ENCODE measurements at places on chromosomes 3 and 15.

GRCh38 chr3:168839653-168840052 is 743.9 kb upstream of the GOLIM4 start:
- no peak for DNase-seq

DNA sequence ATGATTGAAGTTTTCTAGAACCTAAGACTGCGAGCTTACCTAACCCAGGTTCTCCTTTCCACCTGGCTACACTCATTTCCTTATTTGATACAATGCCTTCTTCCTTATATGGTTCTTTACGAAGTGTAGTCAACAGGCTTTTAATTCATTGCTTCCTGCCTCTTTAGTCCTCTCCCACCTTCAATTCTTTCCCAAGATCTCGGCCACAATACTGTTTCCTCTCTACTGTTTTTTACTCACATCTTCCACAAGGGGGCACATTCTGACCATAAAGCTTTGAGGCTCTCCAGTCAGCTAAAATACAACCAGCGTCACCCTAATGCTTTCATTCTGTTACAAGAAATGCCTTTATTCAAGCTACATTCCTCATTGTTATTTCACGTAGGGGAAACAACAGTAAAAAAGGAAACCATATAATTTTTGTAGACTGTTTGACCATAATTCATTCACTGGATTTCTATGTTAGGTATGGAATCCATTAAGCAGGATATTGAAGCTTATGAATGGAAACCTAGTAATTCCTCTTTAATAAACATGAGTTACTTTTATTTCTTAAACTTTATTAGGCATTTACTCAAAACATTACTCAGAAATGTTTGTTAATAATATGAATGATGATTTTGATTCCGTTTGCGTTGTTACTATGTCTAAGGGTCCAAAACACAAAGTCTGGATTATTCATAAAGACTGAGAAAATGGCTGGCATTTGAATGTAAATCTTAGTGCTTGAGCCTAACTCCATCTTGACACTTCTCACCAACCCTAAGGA is 29.5 kb upstream of the VEPH1 start:
- DNase-seq = peak; percentile 65

DNA sequence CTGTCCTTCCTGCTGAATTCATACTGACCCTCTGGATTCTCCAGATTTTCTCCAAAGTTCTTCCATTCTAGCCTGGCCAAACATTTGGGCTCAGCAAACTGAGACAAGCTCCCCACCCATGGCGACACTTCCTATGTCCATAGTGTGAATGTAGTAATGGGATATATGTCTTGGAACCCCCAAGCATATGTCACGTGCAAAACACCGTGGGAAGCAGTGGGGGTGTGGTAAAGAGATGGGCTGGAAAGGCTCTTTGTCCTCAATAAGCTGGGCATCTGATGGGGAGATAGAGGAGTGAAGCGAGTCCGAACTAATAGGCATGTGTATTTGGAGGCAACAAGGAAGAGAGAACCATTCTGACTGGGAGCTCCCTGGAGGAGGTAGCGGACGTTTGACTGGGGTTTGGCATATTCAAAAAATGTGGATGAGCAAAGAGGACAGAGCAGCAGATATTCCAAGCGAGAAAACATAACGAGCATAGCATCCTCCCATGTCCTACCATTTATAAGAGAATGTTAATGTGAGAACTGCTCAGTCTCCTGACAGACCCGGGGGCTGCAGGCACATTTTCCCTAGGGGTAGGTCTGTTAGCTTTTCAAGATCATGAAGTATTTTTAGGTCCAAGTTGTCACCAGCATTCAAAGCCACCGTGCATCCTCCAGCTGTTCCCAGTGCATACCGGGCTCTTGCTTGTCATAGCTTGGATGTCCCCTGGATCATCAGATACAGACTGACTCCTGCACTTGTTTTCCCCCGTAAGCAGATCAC is 25.6 kb downstream of the TPM1 start:
- no peak for DNase-seq

- DNase-seq = no peak
These were observed 12.6 kb downstream of the RBMS3 start for GRCh38 chr3:29293421-29293820.

GRCh38 chr3:37963016-37963415 is 27.6 kb upstream of the VILL start:
- no peak for DNase-seq

- no peak for DNase-seq
These were observed 59.4 kb upstream of the TRPM1 start for GRCh38 chr15:31160740-31161495.

DNA sequence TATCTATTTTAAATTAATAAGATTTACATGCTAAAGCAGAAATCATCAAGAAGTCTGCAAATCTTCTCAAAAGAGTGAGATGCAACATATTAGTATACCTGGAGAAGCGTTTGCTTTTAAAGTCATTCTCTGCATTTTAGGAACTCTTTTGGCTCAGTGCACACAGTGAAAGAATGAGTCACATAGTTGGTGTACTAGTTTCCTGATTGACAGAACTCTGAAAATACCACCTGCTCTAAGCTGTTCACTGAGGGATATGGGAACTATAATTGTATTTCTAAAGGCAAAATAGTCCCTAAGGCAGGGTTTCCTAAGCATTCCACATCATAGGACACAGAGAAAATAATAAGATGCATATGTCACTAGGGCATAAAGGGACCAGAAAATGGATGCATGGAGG is 838.5 kb downstream of the DIPK2A start:
- DNase-seq = no peak

DNA sequence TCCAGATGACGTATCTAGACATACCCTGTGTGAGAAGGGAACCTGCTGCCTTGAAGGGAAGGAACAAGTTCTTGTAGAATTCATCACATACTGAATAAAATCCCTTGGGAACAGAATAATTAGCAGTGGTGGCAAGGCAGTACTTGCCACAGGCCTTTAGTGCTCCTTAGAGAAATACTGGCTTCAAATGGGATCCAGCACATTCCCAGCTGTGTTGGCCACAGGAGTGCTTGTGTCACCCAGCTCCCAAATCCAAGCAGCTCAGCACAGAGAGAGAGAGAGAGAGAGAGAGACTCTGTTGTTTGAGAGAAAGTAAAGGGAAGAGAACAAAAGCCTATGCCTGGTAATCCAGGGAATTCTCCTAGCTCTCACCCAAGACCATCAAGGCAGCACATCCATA is 969.0 kb upstream of the ALCAM start:
- DNase-seq = no peak

- no peak for DNase-seq
These were observed 1.1 kb downstream of the WDR82 start for GRCh38 chr3:52277071-52277964.
